Activated CD8-positive, alpha-beta memory T cell treated with anti-CD3 and anti-CD28 coated beads for 4 hours (primary cell): ENCODE measurements at places on chromosomes 7 and 10.

GRCh38 chr10:43824934-43825333 lies 176.3 kb upstream of the ZNF32 start:
- DNase-seq: no peak

DNA sequence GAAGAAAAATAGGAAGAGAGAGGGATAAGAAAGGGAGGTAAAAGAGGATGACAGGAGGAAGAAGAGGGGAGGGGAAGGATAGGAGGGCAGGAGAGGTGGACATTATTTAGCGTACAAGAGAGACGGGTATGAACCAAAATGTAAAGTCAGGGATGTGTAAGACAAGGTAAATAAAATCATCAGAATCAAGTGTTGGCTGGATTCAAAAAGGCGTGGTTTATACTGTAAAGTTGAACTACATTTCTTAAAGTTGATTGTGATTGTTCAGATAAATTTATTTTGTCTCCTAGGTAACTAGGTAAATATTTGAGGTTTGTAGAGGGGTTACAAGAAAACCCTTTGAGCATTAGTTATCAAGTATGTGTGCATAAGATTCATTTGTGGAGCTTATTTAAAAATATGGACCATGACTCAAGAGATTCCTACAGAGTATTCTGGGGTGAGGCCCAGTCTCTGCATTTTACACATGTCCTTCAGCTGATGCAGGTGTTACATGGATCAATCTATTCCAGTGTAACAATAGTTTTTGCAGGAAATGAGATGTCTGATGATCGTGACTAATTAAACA lies 512.1 kb upstream of the MBL2 start:
- DNase-seq: no peak

- DNase-seq: no peak
These were observed 65.9 kb downstream of the BBS9 start for GRCh38 chr7:33195264-33195663.

DNA sequence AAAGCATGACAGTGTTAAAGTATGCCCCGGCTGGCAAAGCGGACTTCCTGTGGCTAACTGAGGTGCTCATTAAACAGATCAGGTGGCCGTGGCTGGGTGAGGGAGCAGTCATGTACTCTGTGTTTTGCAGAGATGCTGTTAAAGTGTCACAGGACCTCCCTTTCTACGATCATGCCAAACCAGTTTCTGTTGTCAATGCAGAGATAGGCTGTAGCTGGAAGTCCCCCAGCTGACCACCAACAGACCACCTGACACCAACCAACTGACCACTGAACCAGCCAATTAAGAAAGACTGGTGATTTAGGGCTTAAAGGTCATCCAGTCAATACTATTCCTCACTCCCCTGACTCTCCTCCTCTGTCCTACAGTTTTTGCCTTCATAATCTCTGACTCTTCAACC lies 431.1 kb upstream of the LRGUK start:
- no peak for DNase-seq

DNA sequence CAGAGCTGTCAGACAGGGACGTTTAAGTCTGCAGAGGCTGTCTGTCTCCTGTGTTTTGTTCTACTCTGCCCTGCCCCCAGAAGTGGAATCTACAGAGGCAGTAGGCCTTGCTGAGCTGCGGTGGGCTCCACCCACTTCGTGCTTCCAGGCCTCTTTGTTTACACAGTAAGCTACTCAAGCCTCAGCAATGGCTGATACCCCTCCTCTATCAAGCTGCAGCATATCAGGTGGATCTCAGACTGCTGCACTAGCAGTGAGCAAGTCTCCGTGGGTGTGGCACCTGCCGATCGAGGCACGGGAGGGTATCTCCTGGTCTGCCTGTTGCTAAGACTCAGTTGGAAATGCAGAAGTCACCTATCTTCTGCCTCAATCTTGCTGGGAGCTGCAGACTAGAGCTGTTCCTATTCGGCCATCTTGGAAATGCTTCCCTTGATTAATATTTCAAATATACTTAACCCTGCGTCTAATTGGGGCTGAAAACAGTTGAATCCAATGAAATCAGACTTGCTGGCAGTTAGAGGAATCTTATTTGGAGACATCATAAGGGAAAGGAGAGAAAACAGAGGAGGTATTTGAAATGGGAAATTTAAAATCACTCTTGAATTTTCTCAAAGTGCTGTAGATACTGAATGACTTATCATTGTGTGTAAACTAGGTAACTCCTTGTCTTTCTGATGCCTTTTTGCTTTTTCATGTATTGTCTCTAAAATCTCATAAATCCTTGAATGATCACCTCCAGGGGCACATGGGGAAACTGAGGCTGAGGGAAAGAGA lies 13.8 kb upstream of the CYP3A5 start:
- no peak for DNase-seq

- no peak for DNase-seq
These were observed 197.8 kb upstream of the TMEM72 start for GRCh38 chr10:44713307-44713706.

DNA sequence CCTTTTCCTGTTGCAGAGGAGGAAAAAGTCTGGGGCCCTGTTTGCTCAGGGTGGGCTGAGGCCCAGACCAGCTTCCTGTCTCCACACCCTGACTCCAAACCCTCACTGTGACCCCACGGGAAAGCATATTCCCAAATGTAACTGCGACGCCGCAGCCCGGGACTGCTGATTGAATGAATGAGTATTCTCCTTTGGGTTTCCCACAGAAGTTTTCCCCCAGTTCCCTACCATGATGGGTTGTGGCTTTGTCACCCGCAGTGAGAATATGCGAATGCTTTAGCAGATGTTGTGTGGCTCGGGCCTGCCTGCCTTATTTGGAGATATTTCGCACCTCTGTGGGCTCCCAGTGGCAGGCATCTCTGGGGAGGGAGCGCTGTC lies 50.6 kb downstream of the MGMT start:
- DNase-seq: peak; percentile 7

GRCh38 chr7:158127241-158127640 lies 460.4 kb downstream of the PTPRN2 start:
- DNase-seq: no peak

DNA sequence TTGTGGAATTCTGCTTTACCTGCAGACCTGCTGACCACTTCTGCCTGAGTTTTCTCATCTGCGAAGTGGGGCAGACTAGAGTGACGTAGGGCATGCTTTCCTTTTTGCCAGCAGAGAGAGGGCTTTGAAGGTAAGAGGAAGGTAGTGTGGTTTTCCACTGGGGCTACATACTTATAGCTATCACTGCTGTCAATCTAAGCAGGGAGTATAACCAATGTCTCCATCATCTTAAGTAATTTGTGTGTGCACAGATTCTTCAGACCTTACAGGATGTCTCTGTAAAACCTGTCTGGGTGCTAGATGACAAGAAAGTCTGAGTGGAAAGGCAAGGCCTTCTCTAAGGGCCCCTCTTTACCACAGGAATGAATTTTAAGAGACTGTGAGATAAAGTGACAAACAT lies 106.8 kb downstream of the RBM20 start:
- DNase-seq: no peak
